ENCODE measurements at places on chromosomes 13 and 19. TPM values are rescaled to one million over a fixed set of nuclear protein-coding genes. Genes with fewer than 3 reads are reported as not detected.

MLLT1 gene
- 19.2 TPM for total RNA-seq

CALR3 gene
- total RNA-seq = not detected

SPTBN4 gene
- total RNA-seq = 0.77 TPM

SSC5D gene
- 0.53 TPM for total RNA-seq

RASAL3 gene
- not detected for total RNA-seq

SHANK1 gene
- 0.32 TPM for total RNA-seq

ZNF628 gene
- 7.2 TPM for total RNA-seq

SLITRK1 gene
- total RNA-seq = not detected

USE1 gene
- total RNA-seq = 16.2 TPM

LAIR1 gene
- not detected for total RNA-seq

Measured in A549 treated with GW870086 at 1 μM for 4 hours (cell line).